ENCODE measurements at places on chromosomes 11 and 22.

DNA sequence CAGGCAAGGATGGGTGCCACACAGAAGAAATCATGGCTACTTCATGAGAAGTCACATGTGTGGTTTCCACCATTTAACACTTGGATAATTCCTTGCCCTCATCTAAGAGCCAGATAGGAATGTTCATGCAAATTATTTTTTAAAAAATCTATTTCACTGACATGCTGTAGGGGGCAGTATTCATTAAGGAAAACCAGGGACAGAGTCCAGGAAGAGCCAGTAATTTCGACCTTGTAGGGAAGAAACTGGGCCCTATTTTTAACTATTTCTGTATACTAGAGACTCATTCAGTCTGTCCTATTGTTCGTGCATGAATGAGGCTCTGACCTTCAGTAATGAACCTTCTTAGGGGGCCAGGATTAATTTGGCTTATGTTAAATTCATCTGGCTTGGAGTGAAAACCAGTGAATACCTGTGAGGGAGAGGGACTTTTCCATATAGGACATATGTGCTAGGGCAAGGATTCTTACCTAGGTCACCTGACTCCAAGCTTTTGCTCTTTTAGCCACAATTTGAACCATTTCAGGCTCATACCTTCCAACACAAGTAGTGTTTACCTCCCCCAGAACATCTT is 192.7 kb downstream of the NAV2 start:
- H3K27me3 ChIP-seq = no peaks in the 10 kb centered on the region
- DNase-seq = peak; percentile 63
- H3K36me3 ChIP-seq = no peaks in the 10 kb centered on the region
- H3K4me3 ChIP-seq = no peak overlapping the region
- H3K4me1 ChIP-seq = no peaks in the 10 kb centered on the region
- H3K27ac ChIP-seq = no peak overlapping the region

DNA sequence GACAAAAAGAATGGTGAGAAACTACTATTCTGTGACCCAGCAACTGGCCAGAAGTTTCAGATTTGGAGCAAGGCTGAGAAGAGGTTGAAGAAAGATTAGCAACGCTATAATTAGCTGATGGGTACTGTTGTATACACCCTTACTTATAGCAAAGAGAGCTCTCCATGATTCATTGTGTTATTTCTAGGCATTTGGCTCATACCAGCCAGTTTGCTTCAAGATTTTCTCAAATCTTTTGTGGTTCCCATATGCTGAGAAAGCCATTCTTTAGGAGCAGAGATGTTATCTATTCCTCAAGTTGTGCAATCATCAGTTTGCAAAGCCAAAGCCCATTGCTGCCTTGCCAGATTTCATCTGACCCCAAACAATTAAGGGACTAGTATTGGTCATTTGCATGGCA is 179.4 kb downstream of the ETS1 start:
- no peak overlapping the region for H3K4me3 ChIP-seq
- H3K4me1 ChIP-seq = peaks cover 2% of the 10 kb centered on the region
- DNase-seq = no peak
- H3K27me3 ChIP-seq = no peaks in the 10 kb centered on the region
- no peaks in the 10 kb centered on the region for H3K36me3 ChIP-seq

GRCh38 chr22:43438666-43439347 is 27.0 kb downstream of the MPPED1 start:
- H3K4me1 ChIP-seq = no peaks in the 10 kb centered on the region
- no peak overlapping the region for H3K4me3 ChIP-seq
- no peaks in the 10 kb centered on the region for H3K36me3 ChIP-seq
- DNase-seq = no peak

- no peaks in the 10 kb centered on the region for H3K27me3 ChIP-seq
- no peaks in the 10 kb centered on the region for H3K36me3 ChIP-seq
- no peak overlapping the region for H3K27ac ChIP-seq
- H3K4me3 ChIP-seq = no peak overlapping the region
- no peak for DNase-seq
- no peaks in the 10 kb centered on the region for H3K4me1 ChIP-seq
Observed at GRCh38 chr11:133479209-133479608, 53.1 kb downstream of the OPCML start.

GRCh38 chr22:23682077-23682476 is 8.7 kb upstream of the RGL4 start:
- no peak overlapping the region for H3K27ac ChIP-seq
- H3K36me3 ChIP-seq = no peaks in the 10 kb centered on the region
- H3K27me3 ChIP-seq = no peaks in the 10 kb centered on the region
- DNase-seq = no peak

DNA sequence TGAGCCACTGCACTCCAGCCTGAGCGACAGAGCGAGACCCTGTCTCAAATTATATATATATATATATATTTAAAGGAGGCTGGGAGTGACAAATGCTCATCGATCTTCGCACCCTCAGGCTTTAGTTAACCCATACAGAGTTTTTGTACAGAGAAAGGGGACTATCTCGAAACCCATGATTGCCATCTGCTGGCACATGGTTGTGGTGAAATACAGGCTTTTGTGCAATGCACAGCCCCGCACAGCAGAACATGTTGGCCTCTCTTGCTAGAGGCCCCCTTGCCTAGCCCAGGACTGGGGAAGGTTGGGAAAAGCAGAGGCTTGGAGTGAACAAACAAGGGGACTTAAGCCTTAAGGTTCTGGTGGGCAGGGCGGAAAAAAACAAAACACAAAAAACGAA is 3.6 kb downstream of the MYBPC3 start:
- H3K27me3 ChIP-seq = no peaks in the 10 kb centered on the region
- no peaks in the 10 kb centered on the region for H3K36me3 ChIP-seq
- no peak overlapping the region for H3K4me3 ChIP-seq
- no peak for DNase-seq
- H3K27ac ChIP-seq = no peak overlapping the region

GRCh38 chr11:21173476-21173875 is 504.1 kb downstream of the NELL1 start:
- H3K4me1 ChIP-seq = no peaks in the 10 kb centered on the region
- no peak overlapping the region for H3K27ac ChIP-seq
- no peaks in the 10 kb centered on the region for H3K36me3 ChIP-seq
- no peak for DNase-seq

DNA sequence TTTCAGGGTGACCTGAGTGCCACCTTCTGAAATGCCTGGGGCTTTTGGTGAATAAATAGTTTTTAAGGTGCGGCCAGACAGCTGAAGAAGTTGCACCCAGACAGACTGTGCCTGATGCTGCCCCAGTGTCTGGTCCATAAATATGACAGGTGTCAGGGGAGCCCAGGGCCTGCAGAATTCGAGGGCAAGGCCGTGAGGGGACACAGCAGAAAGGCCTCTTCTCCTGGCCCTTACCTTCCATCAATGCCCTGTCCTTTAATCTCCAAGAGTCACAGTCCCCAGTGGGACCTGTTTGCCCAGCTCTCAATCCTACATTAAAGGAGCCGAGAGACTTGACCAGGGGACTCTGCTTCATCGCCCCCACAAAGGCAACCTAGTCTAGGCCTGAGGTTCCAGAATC is 45.7 kb downstream of the NAT10 start:
- no peak overlapping the region for H3K4me3 ChIP-seq
- H3K36me3 ChIP-seq = peaks cover 11% of the 10 kb centered on the region
- no peak overlapping the region for H3K27ac ChIP-seq
- no peaks in the 10 kb centered on the region for H3K4me1 ChIP-seq
- no peak for DNase-seq

Data from endothelial cell of umbilical vein (primary cell).